GM12878 (cell line): ENCODE measurements at places on chromosomes 12 and 14. TPM values are rescaled to one million over a fixed set of nuclear protein-coding genes. Genes with fewer than 3 reads are reported as not detected.

The MAP3K9 gene
- total RNA-seq = 7.5 and 7.9 TPM in 2 replicates

The TMEM121 gene
- total RNA-seq = 3.2 and 3.4 TPM in 2 replicates

The TAS2R10 gene
- total RNA-seq = 0.37 and 0.54 TPM in 2 replicates

The TSHR gene
- not detected in 2 replicates for total RNA-seq

The RTL1 gene
- total RNA-seq = not detected in 2 replicates

The DAO gene
- not detected in 2 replicates for total RNA-seq
